Hematopoietic multipotent progenitor cell treated with erythropoietin and hydrocortisone succinate and interleukin-3 and kit ligand, for 15 days (in vitro differentiated cells): ENCODE measurements at places on chromosomes 16 and 17.

GRCh38 chr16:57260294-57260929 lies 15.4 kb downstream of the ARL2BP start:
- no peak for DNase-seq

GRCh38 chr16:88301431-88301830 lies 81.3 kb upstream of the ZNF469 start:
- DNase-seq = no peak

DNA sequence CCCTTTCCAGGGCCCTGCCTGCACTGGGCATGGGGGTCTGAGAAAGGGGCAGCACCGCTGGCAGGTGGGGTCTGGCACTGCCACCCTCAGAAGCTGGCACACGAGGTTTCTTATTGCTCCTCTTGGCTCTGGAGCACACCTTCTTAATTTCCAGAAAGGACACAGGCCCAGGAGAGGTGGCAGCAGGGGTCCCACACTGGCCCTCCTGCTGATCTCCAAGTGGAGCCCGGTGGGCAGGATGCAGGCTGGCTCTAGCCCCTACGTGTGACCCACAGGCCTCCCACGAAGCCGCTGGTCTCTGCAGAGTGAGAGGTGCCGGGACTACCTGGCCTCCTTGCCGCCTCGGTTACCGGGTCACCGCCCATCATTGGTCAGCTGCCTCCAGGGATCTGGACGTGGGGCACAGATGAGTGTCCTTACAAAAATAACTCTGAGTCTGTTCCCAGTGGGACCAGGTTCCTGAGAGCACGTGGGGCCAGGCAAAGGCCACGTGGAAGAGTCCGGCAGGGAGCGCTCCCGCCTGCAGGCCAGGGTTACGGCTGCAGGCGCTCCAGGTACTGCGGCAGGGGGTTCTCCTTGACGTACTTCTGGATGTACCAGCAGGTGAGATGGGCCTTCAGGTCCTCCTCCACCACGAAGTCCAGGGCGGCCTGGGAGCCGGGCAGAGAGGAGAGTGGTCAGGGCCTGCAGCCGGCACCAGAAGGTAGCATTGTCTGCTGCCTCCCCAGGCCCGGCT lies 10.3 kb downstream of the NATD1 start:
- DNase-seq = no peak

DNA sequence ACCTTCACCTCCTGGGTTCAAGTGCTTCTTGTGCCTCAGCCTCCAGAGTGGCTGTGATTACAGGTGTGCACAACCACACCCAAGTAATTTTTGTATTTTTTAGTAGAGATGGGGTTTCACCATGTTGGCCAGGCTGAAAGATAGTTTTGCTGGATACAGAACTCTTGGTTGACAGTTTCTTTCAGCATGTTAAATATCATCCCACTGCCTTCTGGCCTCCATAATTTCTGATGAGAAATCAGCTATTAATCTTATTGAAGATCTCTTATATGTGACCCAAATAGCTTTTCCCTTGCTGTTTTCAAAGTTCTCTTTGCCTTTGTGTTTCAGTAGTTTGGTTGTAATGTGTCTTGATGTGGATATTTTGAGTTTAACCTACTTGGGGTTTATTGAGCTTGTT lies 50.3 kb upstream of the BRD7 start:
- DNase-seq = no peak

GRCh38 chr17:4944554-4945175 lies 3.7 kb downstream of the PFN1 start:
- no peak for DNase-seq

DNA sequence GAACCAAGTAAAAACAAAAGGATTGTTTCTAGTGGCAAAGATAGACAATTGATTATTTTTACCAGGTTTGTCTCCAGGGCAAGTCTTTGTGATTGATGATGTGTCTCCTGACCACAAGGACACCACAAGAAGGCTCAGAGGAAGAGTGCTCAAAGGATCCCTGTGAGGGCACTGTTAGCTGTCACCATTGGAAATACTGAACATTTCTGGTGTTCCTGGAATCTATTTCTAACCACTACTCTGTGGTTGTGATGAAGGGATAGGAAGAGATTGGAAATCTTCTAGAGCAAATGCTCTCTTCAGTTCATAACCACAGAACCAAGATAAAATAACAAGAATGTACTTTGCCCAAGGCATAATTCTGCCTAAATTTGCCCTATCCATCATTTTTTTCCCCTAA lies 15.3 kb downstream of the RNF43 start:
- no peak for DNase-seq

DNA sequence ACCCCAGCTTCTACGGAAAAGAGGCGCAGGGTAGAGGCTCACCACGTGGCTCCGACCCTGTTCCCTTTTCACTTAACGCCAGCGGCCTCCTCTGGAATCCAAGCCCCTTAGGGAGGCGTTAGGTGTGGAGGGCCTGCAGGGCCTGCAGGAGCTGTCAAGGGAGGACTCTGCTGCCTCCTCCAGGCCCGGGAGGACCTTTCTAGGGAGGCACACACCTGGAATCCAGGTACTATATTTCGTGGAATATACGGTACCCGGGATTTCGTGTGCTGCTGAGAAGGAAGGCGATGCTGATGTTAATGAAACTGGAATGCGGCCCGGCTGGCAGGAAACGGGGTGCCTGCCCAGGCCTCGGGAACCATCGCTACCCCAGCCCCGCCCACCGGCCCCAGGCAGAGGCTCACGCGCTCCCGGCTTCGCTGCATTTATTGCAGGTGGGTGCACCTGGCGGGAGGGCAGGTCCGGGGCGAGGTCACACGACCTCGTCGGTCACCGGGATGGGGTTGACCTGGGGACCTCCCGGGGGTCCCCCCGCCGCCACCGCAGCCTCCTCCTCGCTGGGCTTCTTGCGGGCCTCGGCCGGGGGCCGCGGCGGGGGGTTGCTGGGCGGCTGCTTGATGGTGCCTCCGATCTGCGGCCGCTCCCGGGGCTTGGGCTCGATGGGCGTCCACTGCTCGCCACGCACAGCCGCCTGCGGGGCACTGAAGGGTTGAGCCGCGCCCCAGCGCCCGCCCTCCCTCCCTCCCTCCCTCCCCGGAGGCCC lies 4.7 kb downstream of the IL17C start:
- DNase-seq = no peak

DNA sequence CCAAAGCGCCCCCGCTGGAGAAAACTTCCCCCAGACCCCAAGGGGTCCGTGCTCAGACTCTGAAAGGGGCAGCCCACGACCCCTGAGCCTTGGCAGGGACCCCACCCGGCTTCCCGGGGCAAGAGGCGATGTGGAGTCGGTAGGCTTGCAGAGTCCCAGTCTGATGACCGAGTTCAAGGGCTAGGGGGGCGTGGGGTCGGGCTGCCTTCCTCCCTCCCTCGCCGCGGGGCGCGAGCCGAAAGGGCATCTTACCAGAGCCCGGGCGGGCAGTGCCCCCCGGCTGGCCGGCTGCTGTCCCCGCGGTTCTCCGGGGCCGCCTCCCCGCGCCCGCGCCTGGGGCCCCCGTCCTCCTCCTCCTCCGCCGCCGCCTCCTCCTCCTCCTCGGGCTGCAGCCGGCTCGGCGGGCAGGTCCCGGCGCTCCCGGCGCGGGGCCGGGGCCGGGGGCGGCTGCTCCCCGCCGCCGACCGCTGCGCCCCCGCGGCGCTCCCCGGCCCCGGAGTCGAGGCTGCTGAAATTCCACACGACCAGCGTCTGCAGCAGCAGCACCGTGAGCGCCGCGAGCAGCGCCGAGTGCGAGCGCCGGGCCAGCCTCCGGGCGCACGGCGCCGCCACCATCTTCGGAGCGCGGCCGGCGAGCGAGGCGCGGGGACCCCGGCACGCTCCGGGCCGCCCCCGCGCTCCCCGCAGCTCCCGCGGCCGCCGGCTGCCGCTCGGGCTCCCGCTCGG lies 415 bp downstream of the XYLT1 start:
- no peak for DNase-seq

DNA sequence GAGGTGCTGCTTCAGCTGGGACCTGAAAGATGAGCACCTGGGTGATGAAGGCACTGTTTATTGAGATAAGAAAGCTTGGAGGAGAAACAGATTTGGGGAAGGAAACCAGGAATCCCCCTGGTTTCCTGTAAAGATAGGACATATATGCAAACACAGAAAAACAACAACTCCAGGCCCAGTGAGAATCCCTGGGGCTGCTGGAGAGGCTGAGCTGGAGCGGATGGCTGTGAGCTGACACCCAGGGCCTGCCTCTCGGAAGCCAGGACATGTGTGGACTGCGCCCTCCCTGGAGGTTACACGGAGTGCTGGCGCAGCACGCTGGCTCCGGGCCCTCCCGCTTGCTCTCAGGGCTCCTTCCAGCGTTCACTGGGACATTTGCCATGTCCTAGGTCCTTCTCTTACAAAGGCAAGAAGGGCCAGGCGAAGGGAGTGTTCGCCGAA lies 57.5 kb downstream of the CYB5B start:
- DNase-seq = no peak

DNA sequence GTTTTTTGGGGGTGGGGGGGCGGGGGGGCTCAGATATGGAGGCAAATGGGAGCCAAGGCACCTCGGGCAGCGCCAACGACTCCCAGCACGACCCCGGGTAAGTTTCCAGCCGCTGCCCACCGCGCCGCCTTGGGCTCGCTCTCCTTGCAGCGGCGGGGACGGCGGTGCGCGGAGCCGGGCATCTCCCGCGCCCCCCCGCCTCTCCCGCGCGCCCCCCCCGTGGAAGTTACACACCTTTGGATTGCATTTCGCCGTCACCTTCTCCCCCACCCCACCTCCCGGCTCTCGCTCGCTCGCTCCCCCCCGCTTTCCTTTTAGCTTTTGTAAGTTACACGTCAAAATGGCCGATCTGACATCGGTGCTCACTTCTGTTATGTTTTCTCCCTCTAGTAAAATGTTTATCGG lies 387 bp downstream of the MSI2 start:
- peak; percentile 34 for DNase-seq
